ENCODE measurements at places on chromosomes 4 and X.

DNA sequence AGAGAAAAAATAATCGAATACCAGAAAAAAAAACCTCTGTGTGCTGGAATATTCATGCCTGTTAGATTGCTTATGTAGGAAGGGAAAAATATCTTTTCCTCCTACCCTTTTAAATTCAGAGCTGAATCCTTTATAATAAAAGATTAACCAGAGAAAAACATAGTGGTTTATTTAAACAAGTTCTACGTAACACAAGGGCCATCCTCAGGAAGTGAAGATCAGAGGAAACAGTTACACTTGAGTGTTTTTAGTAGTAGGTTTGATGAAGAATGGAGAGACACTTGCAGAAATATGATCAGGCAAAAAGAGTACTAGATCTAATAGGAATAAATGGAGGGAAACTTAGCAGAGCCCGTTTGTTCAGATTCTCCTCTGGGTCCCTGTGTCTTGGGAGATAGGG, 66.3 kb downstream of the TMEM156 start:
- no peak for DNase-seq

- no peak for DNase-seq
Measured at GRCh38 chr4:41879552-41879951, 55.7 kb upstream of the TMEM33 start.

GRCh38 chr4:68617003-68617698, 41.0 kb upstream of the UGT2B17 start:
- DNase-seq, result no peak

DNA sequence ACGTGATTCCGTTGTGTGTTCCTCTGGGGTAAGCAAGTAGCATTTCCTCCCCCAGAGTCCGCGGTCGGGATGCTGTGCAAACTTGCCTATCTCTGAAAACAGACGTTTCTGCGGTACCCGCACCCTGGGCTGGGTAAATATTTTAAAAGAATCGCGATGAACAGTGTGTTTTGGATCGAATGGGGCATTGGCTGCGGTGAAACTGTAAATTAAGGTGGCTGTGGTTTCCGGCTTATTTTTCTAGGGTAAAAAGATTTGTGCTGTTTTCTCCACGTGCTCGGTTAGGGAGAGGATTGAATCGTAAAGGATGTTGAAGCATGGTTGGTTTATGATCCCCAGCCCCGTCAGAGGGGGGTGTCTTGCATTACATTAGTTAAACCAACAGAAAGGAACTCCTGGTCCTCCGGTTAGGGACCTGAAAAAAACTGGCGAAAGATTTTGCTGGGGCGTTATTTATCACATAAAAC, 1.2 kb downstream of the HHIP start:
- DNase-seq, result no peak

GRCh38 chr4:12439633-12440305, 1011.1 kb upstream of the HS3ST1 start:
- DNase-seq, result no peak

GRCh38 chr4:98581126-98581525, 77.3 kb downstream of the TSPAN5 start:
- no peak for DNase-seq

GRCh38 chr4:70589785-70590184, 2.3 kb upstream of the AMBN start:
- DNase-seq, result no peak

- no peak for DNase-seq
Measured at GRCh38 chr4:167785523-167785922, 306.8 kb upstream of the ANXA10 start.

DNA sequence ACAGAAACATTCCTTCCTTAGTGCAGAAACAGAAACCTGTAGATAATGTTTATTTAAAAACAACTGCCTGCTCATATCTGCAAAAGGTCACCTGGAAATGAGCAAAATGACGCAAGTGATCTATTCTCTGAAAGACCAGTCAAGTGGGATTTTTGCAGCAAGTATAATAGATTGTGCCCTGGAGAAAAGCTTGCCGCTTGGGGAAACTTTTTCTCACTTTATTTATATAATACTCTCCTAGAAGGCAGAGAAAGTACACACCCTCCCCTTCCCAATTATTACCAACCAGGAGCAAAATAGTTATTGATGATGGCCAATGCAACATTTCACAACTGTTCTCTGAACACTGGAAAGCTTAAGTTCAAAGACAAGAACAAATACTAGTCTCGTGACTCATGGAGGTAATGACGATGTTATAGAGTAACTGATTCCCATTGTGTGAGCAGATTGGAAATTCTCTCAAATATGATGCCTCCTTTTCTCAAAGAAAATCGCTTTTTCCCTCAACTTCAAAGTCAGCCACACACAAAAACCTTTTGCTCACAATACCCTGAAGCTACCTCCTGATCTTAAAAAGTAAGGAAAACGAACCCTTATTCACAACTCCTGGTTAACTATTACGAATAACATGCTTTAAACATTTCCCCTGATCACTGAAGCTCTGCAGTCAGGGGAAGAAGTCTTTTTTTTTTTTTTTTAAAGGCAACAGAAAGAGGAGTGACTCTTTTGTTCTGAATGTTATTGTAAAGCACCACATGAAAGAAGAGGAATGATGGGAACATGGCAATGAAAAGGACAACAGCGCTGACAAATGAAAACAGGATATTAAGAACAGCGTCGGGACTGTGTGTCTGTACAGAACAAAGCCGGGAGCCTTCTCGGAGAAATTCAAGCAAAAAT, 41.0 kb downstream of the MID1 start:
- DNase-seq, result no peak

DNA sequence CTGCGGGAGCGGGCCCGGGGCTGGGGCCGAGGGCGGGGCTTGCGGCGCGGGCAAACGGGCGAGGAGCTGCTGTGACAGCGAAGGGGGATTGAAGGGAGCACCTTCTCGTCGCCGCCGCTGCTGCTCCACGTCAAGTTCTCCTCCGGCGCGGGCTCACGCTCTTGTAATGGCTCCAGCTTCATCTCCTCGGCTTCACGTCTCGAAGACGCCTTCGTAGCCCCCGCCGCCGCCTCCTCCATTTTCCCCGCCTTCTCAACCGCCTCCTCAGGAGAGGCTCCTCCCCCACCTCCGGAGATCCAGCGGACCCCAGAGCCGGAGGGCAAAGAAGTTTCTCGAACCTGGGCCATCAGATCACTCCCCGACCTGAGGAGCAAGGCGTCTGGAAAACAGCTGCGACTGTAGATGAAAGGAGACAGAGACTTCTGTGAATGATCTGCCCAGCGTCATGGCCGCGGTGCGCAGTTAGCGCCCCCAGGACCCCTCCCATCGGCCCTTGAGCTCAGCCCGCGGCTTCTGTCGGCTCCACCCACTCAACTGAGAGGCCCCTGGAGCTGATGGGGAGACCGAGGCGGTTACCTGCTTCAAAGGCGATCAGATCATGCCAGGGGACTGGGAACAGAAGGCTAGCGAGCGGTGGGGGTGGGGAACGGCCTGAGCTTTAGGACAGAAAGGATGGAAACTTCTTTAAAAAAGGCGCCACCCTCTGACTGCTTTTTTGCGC, 895 bp downstream of the USP51 start:
- DNase-seq, result no peak

- DNase-seq, result no peak
Measured at GRCh38 chr4:63036159-63036866, 1372.9 kb downstream of the TECRL start.

DNA sequence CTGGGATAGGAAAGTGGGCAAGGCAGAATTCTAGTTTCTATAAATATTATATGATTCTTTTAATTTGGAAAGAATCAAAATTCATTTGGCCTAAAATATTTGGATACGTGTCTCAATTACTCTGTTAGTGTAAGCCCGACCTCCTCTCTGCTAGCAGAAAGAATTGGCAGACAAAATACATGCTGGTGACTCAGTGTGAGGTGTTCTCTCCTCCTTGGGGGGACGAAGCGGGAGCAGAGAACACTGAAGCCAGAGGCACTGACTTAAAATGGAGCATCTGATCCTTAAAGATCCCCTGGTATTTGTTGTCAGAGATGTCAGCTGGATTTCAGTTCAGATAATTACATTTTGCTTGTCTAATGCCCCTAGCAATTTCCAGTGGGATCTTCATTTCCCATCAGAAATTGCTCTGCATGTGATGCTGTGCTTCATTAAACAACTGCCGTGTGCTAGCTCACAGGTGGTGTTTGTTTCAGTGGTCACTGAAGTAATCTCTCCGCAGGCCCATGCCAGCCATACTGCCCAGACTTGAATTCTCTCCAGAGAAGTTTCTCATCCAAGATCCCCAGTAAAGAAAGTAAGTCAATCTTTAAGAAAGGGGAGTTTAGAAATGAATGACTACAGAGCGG, 188.7 kb upstream of the TLL1 start:
- no peak for DNase-seq

DNA sequence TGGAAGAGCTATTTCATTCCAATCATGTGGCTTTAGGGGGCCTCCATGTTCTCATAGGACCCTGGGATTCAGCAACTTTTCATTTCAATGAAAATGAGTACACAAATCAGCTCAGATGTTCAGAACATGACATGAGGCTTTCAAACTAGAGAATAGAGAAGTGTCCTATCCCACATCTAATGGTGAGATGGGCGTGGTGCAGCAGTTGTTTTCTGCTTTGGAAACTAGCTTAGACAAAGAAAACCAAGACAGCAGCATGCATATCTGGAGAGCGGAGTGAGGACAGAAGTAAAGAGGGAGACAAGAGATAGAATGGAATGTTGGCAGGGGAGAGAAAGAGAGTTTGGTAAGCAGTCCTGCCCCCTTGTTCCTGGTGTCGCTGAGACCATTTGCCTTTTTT, 1009.1 kb upstream of the IGFBP7 start:
- DNase-seq, result no peak

DNA sequence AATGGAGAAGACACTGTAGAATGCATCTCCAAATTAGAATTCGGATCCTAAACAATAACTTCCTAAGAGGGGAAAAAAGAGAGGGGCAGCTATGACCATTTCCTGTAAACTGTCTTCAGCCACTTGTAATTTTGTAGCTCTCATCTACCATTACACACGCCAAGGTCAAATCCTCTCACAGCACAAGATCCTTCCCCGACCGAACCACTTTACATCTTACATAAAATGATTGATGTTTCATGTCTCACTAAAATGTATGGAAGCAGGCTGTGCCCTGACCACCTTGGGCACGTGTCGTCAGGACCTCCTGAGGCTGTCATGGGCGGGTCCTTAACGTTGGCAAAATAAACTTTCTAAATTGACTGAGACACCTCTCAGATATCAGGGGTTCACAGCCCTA, 24.1 kb upstream of the PBDC1 start:
- DNase-seq, result peak; percentile 23

DNA sequence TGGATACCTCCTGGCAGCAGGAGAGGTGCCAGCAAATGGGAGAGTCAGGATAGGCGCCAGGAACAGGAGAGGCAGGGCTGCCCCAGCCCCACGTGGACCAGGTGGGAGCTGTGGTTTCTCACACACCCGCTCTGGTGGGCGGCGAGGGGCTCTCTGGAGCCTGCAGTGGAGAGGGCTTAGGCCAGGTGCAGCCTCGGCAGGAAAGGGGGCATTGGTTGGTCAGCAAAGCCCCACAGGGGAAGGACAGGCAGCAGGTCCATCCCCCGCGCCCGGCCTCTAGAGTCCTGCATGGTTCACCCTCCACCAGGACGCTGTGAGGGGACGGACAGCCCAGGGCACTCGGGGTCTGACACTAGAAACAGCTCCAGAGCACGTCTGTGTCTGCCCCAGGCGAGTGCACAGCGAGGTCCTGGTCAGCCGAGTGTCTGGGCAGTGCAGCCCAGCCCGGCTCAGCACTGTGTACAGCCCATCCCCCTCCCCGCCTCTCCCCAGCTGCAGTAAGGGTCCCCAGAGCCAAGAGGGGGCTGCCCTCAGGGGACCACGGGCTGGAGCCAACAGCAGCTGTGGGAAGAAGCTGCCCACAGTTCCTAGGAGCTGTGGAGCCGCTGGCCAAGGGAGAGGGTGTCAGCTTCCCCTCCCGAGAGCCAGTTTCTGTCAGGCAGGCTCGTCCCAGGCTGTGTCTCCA, 8.2 kb downstream of the ATP5ME start:
- DNase-seq, result no peak

DNA sequence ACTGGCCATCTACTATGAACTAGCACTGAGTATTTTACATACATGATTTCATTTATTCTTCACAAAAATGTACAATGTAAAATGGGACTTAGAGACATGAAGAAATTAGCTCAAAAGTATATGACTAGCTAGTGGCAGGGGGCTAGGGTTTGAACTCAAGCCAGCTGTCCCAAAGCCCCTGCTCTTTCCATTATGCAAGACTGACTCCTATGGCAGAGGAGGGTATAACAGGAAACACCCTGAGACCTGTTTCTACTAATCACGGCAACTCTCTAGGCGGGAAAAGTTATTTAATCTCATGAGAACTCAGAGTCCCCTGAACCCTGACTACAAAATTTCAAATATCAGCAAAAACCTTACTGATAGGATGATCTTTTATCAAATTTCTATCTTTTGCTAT, 150.6 kb downstream of the PRDM5 start:
- no peak for DNase-seq

GRCh38 chrX:14398725-14399124, 130.6 kb upstream of the GLRA2 start:
- no peak for DNase-seq

DNA sequence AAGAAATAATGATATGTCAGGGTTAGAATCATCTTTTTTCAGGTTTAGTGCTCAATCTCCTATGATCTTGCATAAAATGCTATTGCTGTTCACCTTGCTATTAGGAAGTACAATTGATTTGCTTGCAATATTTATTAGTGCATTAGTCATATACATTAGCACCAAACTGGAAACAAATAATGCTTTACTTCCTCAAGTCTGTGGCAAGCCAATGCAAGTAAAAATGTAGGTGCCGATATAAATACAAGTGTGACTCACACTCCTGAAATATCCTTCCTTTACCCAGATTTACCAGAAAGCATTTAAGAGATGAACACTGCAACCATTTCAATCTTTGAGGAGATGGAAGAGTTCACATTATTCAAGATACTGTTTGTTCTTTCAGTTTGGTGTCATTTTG, 1487.7 kb upstream of the ADGRL3 start:
- no peak for DNase-seq

- no peak for DNase-seq
Measured at GRCh38 chrX:8939322-8939721, 94.6 kb downstream of the FAM9B start.

- DNase-seq, result no peak
Measured at GRCh38 chr4:40412866-40413795, 78.0 kb downstream of the CHRNA9 start.

DNA sequence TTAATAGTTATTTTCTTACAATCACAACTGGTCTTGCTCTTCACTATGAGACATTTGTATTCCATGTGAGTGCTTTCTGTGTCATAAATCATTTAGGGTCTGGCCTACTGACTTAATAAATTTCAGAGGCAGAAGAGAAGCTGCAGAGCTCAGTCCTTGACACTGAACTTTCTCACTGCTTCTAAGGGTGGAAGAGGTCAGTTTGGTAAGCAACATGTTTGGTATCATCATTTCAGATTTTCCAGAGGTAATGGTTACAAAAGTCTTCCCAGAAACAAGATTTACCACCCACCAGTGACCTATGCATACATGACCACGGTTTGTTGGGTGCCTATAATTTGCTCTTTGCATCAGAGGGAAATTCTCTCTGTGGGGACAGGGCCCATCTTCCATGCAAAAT, 148.6 kb downstream of the NR3C2 start:
- DNase-seq, result no peak

- DNase-seq, result no peak
Measured at GRCh38 chrX:19887911-19888879, 795 bp upstream of the SH3KBP1 start.

All from activated CD8-positive, alpha-beta memory T cell treated with anti-CD3 and anti-CD28 coated beads for 1 hour (primary cell).